ENCODE measurements at places on chromosomes 2 and 18.

- no peak for DNase-seq
These were observed 244.1 kb downstream of the NCKAP5 start for GRCh38 chr2:133324150-133324561.

GRCh38 chr2:238627899-238628298 is 201.2 kb downstream of the ASB1 start:
- DNase-seq, result no peak

DNA sequence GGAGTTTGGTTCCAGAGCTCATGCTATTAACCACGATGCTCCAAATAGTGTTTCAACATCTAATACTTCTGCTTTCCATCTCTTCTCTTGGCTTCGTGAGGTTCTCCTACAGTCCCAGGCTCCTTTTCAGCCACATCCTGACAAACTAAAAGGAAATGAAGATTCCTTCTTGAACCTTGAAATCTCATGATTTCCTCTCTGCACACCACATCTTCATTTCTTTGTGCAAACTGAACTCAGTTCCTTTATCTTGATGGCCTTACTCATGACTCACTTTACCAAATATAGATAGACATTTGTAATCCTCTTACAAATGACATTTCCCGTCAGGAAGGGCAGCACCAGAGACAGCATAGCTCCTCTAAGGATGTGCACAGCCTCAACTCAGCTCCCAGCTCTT is 50.0 kb upstream of the ITGA4 start:
- no peak for DNase-seq

- no peak for DNase-seq
These were observed 8.8 kb upstream of the SALL3 start for GRCh38 chr18:78970774-78971333.

- no peak for DNase-seq
These were observed 59.7 kb downstream of the XDH start for GRCh38 chr2:31354837-31355236.

DNA sequence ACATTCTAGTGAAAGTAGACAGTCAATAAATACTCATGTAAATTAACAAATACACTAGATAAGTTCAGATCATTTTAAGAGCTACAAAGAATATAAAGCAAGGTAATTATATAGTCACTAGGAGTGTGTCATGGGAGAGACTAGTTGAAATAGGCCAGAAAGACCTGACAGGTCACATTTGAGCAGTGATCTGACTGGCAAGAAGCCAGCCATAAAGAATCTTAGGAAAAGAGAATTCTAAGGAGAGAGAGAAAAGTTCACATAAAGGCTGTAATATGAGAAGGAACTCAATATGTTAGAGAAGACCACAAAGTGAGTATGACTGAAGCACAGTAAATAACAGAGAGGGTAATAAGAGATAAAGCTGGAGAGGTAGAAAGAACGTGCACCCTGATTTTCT is 31.2 kb downstream of the VSNL1 start:
- DNase-seq, result no peak

DNA sequence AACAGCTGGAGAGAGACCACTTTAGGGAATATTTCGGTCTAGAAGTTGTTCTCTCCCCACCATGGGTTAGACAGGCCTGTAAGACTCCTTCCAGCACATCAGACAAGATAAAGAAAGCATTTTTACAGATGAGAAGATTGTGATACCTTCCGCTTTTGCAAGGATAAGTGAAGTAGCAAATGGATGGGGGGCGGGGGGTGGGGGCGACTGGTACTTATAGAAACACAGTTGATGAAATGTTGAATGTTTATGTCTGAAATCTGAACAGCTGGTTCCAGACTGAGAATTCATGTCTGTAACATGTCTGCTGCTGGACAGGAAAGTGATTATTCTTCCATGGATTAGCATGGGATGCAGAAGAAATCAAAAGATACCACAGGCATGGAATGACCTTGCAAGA is 90.5 kb upstream of the FN1 start:
- DNase-seq, result no peak

- DNase-seq, result no peak
These were observed 52.4 kb downstream of the PMS1 start for GRCh38 chr2:189836644-189837043.

GRCh38 chr2:70467237-70467636 is 86.4 kb downstream of the TGFA start:
- DNase-seq, result no peak

- no peak for DNase-seq
These were observed 134.1 kb downstream of the KCNH7 start for GRCh38 chr2:162704496-162704895.

DNA sequence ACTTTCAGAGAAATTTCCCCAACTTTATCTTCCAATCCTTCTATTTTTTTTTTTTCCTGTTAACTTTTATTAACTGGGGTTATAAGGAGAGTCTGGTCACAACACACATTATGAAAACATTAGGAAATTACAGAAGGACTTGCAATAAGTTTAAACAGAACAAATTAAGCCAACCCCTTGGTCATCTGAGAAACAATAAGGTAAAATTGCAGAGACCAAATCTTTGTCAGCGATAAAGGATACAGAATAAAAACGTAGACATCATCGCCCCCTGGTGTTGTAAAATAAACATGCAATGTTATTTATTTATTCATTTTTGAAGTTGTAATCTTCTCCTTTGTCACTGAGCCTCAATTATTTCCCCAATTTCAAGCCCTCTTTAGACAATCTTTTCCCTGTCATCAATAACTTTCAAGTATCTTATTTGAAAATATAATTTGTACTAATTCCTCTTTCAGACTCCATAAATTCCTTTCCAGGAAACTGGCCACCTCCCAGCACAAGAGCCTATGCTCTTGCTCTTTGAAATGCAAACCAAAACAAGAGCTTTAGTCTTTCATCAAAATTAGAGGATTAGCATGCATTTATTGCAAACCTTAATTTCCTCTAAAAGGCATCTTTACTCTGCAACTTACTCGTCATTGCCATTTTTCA is 19.5 kb downstream of the G6PC2 start:
- peak; percentile 45 for DNase-seq

DNA sequence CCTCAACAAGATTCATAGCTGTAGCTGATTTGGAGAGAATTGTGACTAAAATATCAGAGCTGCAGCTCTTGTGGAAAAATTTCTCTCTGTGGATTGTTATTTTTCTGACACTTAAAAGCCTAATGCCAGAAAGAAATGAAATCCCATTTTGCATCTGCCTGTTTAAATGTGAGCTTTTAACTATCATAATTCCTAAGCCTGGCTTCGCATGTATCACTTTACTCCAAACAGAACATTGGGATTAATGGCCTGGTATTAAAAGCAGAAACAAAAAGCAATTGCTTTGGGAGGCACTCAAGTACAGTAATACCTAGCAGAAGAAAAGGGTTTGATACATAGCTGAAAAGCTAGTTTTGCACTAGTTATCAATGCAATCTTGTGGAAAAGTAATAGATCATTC is 164.2 kb upstream of the FSHR start:
- DNase-seq, result no peak

DNA sequence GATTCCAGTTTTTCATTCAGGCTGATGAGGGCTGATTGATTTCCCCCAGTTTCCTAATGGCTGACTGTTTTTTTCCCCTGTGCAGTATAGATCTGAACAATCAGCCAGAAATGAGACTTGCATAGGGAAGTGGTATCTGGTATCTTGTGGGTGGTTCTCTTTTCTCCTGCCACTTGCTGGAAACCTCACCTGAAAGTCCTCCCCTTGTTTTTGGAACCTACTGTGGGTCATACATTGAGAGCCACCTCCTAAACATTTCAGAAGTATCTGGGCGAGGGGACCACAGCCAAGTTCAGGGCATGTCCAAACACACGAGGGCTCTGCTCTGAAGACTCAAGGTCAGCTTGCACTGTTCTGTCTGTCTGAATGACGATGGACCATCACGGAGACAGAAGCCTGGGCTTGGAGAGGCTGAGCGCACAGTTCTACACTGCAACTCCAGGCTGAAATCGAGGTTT is 19.3 kb downstream of the ALPK2 start:
- DNase-seq, result peak; percentile 33

DNA sequence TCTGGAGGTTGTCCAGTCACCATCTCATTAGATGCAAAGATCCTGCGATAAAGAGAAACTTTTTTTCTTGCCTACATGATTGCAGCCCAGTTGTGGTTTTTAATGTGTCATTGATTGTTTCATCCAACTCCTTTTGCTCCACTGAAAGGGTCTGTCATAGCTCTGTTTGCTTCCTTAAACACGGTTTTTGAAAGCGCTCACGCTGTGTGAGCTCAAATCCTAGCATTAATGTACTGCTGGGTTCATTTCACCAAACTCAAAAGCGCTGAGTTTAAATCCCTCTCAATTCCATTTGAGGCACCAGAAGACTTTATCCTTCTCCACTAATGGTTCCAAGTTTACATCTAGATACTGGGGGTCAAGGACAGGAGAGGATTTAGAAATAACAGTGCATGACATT is 53.6 kb downstream of the CDK15 start:
- no peak for DNase-seq

- DNase-seq, result peak; percentile 18
These were observed 480.8 kb upstream of the KLHL29 start for GRCh38 chr2:22904126-22904684.

DNA sequence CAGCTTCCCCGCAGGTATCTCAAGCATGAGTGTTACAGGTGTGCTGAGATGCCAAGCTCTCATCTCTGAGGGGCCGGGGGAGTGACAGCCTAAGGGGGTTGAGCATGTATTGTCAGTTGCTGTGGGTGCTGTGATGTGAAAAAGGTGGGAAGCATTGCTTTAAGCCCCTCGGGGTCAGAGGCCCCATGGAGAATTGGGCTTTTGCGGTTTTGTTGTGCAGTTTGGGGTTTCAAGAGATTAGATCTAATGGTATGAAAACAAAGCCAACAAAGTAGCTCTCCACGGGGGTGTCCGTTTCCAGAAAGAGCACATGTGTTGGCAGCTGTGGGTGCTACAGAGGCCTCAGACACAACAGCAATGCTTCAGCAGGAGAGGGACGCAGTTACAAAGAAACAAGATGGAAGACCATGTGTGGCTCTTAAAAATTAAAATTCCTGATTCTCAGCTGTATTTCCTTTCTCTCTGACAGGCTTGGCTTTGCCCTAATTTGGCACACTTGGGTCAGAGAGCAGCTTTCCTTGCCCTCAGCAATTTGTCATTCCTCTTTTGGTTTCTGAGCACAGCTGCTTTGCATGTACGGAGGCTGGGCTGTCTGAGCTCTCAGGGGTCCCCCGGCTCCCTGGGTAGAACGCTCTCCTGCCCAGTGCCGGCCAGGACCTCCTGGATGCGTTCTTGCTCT is 69.9 kb downstream of the TMEM247 start:
- no peak for DNase-seq

DNA sequence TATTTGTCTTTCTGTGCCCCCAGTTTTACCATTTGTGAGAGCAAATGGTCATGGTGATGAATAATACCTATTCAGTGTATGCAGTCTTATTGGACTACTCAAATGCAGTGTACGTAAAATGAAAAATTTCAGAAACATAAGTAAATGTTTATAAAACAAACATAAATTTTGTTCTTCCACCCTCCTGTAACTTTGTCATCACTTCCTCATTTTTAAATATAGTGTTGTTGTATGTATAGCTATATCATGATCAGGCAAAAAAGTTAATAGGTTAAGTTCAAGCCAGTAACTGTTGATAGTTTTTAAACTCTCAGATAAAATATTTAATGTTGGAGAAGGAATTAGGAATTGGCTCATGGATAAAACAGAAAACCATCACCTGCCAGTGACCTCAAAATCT is 93.2 kb downstream of the KLF7 start:
- no peak for DNase-seq

All from GM13976 (cell line).